Stimulated activated naive CD8-positive, alpha-beta T cell treated with anti-CD3 and anti-CD28 coated beads, Interleukin-15, amount 100 ng/mL, for 72 hours (primary cell): ENCODE measurements at places on chromosomes 3 and 15.

- no peak for DNase-seq
Measured at GRCh38 chr15:55204464-55204863, 7.7 kb upstream of the RSL24D1 start.

DNA sequence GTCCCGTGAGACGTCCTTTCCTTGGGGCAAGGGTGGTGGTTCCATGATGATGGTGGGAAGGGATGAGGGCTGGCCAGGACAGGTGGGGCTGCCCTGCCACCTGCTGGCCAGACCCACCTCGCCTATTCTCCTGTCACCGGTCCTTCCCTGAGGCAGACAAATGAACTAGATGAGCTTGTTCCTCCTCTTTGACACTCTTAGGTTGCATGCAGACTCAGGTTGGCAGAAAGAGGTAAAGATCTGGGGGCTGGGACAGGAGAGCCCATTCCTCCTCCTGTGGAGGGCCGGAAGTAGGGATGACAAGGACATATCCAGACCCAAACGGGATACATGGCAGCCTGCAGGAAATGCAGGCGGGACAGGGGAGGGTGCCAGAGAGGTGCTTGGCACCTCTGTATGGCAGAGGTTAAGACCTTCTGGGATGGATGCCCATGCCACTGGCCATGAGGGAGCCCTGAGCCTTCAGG, 38.6 kb downstream of the ACSBG1 start:
- peak; percentile 41 for DNase-seq

- peak; percentile 32 for DNase-seq
Measured at GRCh38 chr3:71305231-71306206, 278.0 kb downstream of the FOXP1 start.

DNA sequence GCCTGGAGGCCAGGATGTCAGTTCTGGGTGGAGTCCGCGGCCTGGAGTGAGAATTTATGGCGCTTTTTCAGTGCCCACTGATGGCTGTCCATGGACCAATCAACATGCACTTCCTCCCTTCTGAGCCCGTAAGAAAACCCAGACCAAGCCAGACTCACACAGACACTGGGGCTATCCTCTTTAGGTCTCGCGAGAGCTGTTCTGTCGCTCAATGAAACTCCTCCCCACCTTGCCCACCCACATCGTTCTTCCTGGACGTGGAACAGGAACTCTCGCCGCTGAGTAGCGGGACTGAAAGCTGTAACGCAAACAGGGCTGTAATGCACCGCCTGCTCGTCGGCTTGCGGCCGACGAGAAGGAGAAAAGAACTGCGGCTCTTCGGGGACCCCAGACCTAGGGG, 833.0 kb upstream of the CADM2 start:
- no peak for DNase-seq

DNA sequence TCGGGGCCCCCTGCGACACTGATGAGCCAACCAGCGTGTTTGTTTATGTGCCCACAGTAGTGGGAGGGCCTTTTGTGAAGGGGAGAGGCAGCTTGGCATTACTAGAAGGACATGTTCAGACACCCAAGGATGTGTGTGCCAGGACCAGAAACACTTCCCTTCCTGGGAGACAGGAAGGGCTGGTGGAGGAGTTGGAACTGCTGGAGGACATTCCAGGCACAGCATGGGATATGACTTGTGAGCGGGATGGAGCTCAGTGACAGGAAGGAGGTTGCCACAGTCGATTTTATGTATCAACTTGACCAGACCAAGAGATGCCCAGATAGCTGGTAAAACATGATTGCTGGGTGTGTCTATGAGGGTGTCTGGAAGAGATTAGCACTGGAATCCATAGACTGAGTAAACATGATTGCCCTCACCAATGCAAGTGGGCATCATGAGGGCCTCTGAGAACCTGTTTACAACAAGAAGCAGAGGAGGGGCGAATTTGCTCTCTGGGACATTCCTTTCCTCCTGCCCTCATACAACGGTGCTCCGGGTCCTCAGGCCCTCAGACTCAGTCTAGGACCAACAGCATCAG, 106.4 kb upstream of the TLE3 start:
- DNase-seq, result no peak

DNA sequence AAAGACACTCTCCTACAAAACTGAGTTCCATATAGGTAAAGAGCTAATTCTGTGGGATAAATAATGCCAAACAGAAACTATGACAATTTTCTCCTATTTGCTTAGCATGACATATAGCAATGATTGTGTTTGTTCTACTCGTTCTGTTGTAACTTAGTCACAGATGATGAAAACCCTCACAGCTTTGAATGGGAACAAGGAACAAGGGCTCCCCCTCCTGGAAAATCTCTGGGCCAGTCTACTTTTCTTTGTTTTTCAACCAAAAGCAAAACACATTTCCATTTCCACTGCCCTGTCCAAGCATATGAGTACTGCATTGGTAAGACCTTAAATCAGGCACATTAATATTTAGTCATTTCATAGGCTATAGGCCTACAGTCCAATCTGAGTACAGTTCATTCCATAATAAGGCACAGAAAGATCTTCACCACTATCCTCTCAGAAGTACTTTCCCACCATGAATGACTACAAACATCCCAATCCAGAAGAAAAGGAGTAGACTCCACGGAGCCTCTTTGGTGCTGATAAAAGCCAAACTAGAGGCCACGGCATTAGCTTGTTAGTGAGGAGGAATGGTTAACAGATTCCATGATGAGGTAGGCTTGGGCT, 67.1 kb downstream of the ATP8B4 start:
- peak; percentile 2 for DNase-seq

GRCh38 chr3:168534761-168535160, 439.0 kb upstream of the GOLIM4 start:
- DNase-seq, result no peak

DNA sequence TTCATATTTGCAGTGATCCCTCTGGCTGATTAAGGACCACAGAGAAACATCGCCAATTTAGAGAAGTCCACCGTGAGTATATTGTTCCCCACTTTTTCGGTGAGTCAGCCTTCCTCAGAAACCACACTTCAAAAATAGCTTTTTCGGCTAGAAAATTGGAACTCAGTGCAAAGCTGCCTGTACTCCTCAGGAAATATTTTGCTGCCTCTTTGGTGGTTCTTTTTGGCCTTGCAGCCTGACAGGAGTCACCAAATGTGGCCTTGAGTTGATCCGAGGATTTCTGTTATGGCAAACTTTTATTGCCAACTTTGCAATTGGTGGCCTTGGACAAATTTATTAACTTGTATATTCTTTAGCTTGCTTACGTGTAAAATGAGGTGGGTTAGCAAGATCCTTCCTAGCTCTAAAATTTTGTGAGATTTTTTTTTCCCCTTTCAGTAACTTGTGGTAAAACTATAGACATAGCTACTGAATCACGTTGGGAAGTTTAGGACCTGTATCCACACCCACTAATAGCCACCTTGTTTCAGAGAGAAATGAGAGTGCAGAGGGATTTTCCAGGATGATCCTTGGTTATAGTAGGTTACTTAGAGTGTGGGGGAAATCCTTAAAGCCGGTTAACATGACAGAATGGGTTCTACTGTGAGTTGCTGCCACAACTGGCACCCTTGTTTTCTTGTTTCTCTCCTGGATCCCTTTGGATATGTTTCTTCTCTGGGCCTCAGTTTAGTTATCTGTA, 9.9 kb downstream of the ARL6IP5 start:
- DNase-seq, result no peak
